ENCODE measurements at places on chromosomes 4 and X.

- DNase-seq: no peak
Measured at GRCh38 chr4:130738233-130738632, 1642.3 kb downstream of the C4orf33 start.

GRCh38 chrX:54042609-54043021 lies 1.7 kb downstream of the PHF8 start:
- DNase-seq: peak; percentile 30

DNA sequence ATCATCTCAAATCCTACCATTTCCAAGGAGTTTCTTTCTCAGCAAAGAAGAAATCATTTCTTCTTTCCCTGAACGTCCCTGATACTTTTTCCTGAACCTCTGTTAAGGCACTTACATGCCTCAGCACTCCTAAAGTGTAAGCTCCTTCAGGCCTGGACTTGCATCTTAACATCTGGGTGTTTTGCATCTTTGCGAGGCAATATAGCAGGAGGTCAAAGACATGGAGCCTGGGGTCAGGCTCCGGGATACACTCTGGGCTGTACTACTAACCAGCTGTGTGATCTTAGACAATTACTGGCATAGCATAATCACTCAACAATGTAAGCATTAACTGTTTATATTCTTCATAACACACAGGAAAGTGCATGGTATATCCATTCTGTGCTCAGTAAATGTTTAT lies 275.5 kb upstream of the BOD1L1 start:
- no peak for DNase-seq

- no peak for DNase-seq
Measured at GRCh38 chr4:1862055-1862911, 6.3 kb upstream of the LETM1 start.

DNA sequence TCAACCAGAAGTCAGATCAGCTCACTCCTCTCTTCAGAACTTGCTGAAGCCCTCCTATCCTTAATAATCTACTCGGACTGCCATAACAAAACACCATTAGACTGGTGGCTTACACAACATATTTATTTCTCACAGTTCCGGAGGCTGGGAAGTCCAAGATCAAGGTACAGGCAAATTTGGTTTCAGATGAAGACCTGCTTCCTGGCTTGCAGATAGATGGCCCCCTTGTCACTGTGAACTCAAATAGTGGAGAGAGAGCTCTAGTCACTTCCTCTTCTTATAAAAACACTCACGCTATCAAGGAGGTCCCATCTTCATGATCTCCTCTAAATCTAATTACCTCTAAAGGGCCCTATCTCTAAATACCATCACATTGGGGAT lies 125.1 kb downstream of the CAMK2D start:
- DNase-seq: no peak

GRCh38 chr4:40403081-40403480 lies 67.9 kb downstream of the CHRNA9 start:
- no peak for DNase-seq

DNA sequence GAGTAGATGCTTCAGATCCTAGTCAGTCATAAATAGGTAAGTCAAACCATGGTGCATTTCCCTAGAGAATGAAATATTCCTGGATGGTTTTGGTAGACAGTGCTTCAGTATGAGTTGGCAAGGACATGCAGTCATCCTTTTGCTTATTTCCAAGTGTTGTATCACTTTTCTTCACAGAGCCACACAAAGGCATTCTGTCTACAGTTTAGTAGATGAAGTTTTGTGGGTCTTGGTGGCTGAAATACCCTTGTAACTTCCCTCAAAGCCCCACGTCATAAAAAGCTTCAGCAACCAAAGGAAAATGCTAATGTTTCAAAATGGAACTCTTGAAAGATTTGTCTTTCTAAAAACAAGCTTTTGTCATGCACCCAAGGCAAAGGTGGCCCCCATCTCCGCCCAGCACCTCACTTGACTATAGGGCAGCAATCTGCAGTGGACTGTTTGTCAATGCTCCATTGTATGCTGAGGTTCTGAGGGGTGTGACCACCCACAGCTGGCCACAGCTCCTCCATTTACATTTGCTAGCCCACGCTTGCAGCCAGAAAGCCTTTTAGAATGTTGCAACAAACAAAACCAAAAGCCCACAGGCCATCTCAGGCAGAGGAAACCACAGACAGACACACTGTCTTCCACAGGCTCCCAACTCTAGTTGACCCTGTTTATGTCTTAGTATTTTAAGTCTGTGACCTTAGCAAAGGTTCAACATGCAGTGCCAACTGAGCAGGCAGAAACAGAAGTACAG lies 87.1 kb upstream of the FAM9C start:
- DNase-seq: no peak

GRCh38 chrX:19212037-19212436 lies 89.8 kb upstream of the ADGRG2 start:
- no peak for DNase-seq

DNA sequence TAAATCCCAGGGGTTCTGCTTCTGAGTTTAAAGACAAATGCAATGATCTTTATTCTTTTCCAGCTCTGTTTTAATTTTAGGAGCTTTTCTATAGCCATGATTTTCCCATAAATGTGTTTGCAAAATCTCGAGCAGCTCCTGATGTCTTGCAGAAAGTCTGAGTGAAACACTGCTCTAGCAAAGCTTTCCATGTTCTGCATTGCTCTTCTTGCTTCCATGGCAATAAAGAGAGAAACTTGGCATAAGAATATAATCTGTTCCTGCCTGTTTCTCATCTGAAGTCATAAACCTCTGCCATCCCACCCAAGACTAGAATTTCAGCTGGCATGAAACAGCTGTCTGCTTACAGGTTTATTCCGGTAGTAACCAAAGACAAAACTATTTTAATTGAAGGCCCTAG lies 254.5 kb downstream of the SPRY1 start:
- no peak for DNase-seq

DNA sequence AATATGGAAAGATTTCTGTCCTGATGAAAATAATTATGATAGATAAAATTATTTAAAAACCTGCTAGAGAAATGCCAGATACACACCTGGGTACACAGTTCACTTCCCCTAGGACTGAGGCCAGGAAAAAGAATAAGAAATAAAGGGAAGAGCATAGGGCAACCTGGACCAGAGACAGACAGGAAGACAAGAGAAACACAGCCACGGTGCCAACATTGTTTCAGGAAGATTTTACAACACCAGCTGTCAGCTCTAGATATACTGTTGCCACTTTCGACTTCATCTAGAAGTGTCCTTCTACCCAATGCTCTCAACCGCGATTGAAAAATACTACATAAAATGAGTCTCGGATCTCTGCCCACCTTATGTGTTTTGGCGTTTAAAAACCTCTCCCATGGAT lies 128.5 kb downstream of the MAML3 start:
- DNase-seq: no peak

- no peak for DNase-seq
Measured at GRCh38 chr4:158825433-158826036, 56.7 kb downstream of the FNIP2 start.

DNA sequence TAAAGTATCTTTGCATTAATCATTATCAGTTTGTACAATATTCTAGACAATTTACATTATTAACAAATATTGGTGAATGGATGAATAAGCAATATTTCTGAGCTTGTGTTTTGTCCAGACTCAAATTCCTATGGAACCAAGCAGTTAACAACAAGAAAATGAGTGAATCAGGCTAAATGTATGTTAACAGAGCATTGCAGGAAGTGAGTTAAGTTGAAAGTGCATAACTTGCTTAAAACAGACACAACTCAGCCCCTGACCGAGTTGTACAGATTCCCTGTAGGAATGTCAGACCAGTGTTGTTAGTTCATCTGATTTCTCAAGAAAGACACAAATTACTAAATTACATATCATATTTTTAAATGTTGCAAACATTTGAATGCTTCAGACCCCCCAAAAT lies 23.7 kb upstream of the CSN1S1 start:
- DNase-seq: no peak

- no peak for DNase-seq
Measured at GRCh38 chrX:108437349-108438109, 693 bp downstream of the COL4A6 start.

GRCh38 chr4:38344929-38345328 lies 319.1 kb upstream of the KLF3 start:
- DNase-seq: no peak

DNA sequence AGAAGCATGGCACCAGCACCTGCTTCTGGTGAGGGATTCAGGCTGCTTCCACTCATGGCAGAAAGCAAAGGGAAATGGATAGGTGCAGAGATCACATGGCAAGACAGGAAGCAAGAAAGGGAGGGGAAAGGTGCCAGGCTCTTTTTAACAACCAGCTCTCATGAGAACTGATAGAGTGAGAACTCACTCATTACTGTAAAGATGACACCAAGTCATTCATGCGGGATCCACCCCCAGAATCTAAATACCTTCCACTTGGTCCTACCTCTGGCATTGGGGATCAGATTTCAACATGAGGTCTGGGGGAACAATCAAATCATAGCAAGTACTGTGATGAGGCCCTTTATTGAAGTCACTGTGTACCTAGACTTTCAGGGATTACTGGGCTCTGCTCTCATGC lies 72.0 kb upstream of the PRDM5 start:
- DNase-seq: no peak

- DNase-seq: no peak
Measured at GRCh38 chrX:150879855-150880807, 18.3 kb downstream of the CD99L2 start.

- DNase-seq: no peak
Measured at GRCh38 chr4:5478697-5479096, 229.7 kb downstream of the EVC2 start.
